ENCODE measurements at places on chromosomes 6 and 20. TPM values are rescaled to one million over a fixed set of nuclear protein-coding genes. Genes with fewer than 3 reads are reported as not detected.
A peak's percentile ranks its signal among the peaks of the same experiment; 100 is the strongest.

DNA sequence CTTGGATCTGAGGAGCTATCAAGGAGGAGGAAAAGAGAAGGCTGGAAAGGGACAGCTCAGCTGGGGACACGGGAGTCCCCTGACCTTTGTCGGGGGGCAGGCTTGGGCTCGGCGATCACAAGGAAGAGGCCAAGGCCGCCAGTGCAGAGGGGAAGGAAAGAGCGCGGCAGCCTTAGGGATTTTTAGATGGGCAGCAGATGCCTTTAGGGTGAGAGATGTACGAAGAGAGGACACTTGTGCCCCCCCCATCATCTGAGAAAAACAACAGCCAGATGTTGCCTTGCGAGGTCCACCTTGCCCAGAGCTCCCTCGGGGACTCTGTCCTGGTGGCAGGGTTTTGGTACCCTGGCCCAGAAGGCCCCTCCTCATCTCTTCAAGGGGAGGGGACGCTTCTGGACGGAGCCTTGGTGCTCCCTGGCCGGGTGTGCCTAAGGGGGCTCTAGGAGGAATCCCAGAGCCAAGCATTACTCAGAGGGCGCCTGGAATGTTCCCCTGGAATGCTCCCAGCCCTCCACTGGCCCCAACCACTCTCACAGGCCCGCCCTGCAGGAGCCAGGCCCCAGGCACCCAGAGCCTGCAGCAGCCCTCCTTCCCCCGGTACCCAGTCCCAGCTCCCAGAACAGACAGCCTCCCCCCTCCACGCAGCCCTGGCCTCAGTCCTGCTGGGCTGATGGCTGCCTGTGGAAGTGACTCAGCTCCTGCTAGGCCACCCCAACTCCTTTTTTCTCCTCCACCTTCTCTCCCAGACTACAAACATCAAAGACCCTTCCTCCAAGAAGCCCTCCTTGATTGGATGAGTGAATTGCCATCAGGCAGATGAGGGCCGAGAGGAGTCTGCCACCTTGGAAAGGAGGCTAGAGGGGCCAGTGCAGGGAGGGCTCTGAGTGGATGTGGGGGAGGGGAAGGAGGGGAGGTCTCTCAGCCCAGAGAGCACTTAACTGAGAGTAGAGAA, 1.8 kb downstream of the ADAM33 start:
- no peak overlapping the region for H3K4me3 ChIP-seq
- no peaks in the 10 kb centered on the region for H3K36me3 ChIP-seq
- peaks cover 9% of the 10 kb centered on the region for H3K27me3 ChIP-seq
- peak overlapping the region; percentile 70 for H3K27ac ChIP-seq

GRCh38 chr20:37841971-37842370, 61.0 kb upstream of the VSTM2L start:
- H3K36me3 ChIP-seq: no peaks in the 10 kb centered on the region
- H3K27me3 ChIP-seq: no peaks in the 10 kb centered on the region
- H3K4me3 ChIP-seq: no peak overlapping the region

GRCh38 chr20:8534368-8535160, 402.5 kb downstream of the PLCB1 start:
- no peaks in the 10 kb centered on the region for H3K27me3 ChIP-seq
- no peak overlapping the region for H3K27ac ChIP-seq
- DNase-seq: no peak
- H3K36me3 ChIP-seq: no peaks in the 10 kb centered on the region
- H3K4me3 ChIP-seq: no peak overlapping the region

DNA sequence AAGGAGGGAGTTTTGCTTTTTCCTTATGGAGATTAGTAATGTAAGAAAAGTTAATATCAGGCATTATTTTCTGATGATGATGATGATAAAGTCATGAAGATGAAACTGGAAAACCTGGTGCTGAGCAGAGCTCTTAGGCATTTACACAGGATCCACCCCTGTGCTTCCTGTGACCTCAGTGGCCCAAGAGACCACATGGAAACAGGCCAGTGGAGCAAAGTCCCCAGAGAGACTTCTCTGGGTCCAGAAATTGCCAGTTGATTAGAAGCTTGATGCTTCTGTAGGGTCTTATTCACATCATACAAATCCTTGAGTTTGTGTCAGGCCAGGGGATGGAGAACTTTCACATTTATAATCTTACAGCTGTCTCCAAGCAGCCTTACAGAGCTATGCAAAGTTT, 46.1 kb downstream of the SLC13A3 start:
- H3K27me3 ChIP-seq: no peaks in the 10 kb centered on the region
- no peak overlapping the region for H3K4me3 ChIP-seq
- H3K4me1 ChIP-seq: no peaks in the 10 kb centered on the region
- no peak overlapping the region for H3K27ac ChIP-seq
- H3K36me3 ChIP-seq: no peaks in the 10 kb centered on the region

DNA sequence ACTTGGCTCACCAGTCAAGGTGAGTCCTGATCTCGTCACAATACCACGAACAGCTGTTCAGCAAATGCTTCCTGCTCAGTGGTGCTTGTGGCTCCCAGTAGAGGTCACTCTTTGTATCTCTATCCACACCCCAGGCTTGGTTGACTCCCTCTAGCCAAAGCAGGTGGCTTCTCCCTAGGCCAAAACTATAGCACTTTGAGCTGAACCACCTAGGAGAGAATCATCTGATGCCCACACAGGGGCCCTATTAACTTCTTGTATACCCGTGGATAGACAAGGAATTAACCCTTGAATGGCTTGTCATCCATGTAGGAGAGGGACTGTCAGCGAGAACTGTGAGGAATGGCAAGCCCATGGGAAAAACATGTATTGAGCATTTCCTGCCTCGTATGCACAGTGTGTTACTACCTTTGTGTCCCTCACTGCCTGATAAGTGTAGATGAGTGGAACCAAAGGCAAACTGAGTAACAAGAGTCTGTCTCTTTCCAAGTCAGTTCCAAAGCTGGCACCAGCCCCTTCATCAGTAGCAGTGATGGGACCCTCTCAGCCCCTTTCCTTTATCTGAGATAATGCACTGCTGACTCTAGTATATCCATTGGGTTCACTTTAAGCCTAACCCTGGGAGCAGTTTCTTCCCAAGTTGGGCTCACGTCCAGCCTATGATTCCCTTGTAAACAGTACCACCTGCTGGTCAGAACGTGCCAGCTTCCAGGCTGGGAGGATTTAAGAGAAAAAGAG, 42.5 kb downstream of the EIF2S2 start:
- DNase-seq: peak; percentile 66
- peak overlapping the region; percentile 59 for H3K27ac ChIP-seq
- no peaks in the 10 kb centered on the region for H3K36me3 ChIP-seq
- no peak overlapping the region for H3K4me3 ChIP-seq

DNA sequence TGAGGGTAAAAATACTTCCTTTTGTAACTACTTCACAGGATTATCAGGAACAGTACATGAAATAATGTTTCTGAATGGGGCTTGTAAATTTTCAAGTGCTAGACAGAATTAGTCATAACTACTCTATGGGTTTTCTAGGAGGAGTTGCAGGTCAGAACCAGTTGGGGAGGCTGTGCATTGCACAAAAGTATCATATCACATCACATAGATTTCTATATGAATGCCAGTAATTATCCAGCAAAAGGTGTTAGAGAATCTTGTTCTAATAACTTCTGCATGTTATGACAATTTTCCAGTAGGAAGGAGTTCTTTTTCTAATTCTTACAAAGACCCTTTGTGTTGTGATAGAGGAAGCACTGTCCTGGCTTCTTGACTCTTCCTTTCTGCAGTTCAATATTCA, 551.6 kb downstream of the COL12A1 start:
- H3K4me3 ChIP-seq: no peak overlapping the region
- no peak overlapping the region for H3K27ac ChIP-seq
- no peaks in the 10 kb centered on the region for H3K4me1 ChIP-seq
- no peak for DNase-seq
- H3K27me3 ChIP-seq: no peaks in the 10 kb centered on the region
- H3K36me3 ChIP-seq: no peaks in the 10 kb centered on the region

DNA sequence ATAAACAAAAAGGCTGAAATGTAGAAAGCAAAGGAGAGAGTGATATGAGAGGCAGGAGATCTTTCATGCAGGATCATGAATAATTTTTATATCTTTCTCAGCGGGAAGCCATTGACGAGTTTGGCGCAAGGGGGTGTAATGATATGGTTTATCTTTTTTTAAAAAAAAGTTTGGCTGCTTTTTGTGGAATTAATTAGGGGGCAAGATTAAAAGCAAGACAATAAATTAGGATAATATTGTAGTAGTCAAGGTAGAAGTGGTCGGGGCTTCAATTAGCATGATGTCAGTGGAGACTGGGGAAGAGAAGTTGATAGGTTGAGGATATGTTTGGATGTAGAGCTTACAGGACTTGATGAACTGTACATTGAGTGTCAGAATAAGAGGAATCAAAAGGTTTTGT, 4.0 kb downstream of the SENP6 start:
- DNase-seq: no peak
- H3K36me3 ChIP-seq: no peaks in the 10 kb centered on the region
- H3K4me3 ChIP-seq: no peak overlapping the region

DNA sequence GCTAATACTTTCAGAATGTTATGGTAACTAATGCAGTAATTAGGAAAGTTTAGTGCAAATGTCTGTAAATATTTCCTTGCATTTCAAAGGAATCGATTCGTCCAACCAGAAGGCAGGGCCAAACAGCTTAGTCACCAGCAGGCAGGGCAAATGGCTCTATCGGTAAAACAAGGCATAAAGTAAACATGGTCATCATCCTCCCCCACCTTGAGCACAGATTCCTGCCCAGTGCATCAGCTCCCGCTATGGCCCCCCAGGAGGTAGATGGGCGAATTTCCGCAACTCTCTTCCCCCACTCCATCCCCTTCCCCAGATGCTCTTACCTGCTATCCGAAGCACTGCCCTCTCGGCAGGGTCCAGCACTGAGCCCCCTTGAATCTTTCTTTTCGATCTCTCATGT, 103.8 kb upstream of the BEND6 start:
- no peak for DNase-seq
- no peaks in the 10 kb centered on the region for H3K27me3 ChIP-seq
- peaks cover 8% of the 10 kb centered on the region for H3K4me1 ChIP-seq
- H3K27ac ChIP-seq: peak overlapping the region; percentile 49
- H3K4me3 ChIP-seq: peak overlapping the region; percentile 52
- no peaks in the 10 kb centered on the region for H3K36me3 ChIP-seq

DNA sequence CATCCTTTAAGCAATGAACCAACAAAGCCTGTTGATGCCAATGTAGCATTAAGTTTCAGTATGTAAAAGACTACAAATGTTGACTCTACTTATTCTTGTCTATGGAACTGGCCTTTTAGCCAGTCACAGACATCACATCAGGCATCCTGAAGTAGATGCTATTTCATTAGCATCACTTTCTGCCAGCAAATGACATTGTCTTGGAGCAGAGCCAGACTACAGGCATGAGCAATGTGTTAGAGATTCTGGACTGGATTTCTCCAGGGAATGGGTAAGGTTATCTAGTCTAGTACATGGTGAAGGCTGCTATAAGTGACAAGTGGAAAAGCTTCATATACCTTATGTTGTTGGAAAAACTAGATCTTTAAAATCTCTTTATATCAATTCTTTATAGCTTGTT, 142.9 kb downstream of the ADGRB3 start:
- no peak for DNase-seq
- H3K27ac ChIP-seq: no peak overlapping the region
- H3K4me1 ChIP-seq: no peaks in the 10 kb centered on the region
- H3K27me3 ChIP-seq: no peaks in the 10 kb centered on the region
- no peaks in the 10 kb centered on the region for H3K36me3 ChIP-seq

DNA sequence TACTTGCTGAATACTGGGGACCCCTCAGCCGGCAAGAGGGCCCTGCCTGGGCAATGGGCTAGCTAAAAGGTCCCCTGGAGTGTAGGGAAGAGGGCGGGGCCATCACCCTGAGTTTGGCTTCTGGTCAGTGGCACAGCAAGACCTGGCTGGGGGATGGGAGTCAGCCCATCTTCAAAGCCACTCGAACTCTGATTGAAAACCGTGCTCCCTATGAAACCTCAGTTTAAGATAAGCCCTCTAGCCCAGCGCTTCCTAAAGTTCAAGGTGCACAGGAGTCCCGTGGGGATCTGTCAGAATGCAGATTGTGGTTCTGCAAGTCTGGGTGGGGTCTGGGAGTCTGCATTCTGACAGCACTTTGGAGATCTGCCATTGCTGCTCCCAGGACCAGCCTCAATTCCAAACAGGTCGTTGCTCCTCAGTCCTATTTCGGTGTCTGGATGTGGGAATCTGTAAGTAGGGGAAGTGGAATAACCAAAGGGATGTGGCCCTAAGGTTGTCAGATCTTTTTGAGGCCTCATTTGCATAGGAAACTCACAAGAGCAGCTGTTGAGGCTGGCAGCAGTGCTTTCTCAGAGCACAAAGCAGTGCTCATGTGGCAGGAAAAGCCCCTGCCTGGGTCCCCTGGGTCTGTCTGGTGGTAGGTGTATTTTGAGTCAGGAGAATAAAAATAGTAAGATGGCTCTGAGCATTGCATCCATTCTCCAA, 85.3 kb upstream of the SCP2D1 start:
- H3K27ac ChIP-seq: no peak overlapping the region
- no peaks in the 10 kb centered on the region for H3K4me1 ChIP-seq
- no peak overlapping the region for H3K4me3 ChIP-seq
- DNase-seq: no peak
- H3K27me3 ChIP-seq: no peaks in the 10 kb centered on the region

- no peak overlapping the region for H3K27ac ChIP-seq
- no peak for DNase-seq
- no peaks in the 10 kb centered on the region for H3K27me3 ChIP-seq
- H3K4me3 ChIP-seq: no peak overlapping the region
- no peaks in the 10 kb centered on the region for H3K4me1 ChIP-seq
Measured at GRCh38 chr6:119440953-119441352, 91.4 kb upstream of the MAN1A1 start.

DNA sequence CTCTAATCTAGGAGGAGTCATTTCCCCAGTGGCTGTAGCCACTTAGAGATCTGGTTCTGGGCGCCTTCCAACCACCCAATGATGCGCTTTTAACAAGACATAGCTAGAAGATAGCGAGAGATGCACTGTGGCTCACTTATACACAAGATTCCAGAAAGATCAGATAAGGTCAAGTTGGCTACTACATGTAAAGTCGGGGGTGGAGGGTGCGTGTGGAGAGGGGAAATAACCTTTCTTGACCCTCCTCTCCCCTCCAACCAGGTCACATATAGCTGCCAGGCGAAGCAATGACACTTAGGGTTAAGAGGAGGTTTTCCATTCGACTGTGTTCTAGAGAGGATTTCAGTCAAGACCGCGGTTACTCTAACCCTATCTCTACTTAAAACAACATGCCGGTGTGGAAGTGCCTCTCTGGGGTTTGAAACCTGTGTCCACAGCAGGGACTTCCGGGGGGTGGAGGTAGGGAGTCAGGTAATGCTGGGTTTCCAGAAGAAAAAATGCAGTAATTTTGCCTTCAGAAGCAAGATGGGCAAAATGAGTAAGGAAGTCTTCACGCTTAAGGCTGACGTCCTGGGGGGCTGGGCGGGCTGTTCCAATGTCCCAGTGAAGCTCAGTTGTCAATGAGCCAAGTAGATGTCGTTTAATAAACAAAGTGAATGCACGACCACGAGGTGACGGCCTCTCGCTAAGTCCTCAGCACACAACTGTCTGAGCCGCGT, 1.8 kb upstream of the SIM1 start:
- peaks cover 6% of the 10 kb centered on the region for H3K4me1 ChIP-seq
- H3K36me3 ChIP-seq: no peaks in the 10 kb centered on the region
- H3K27me3 ChIP-seq: peaks cover 79% of the 10 kb centered on the region
- H3K4me3 ChIP-seq: no peak overlapping the region
- no peak overlapping the region for H3K27ac ChIP-seq

- no peaks in the 10 kb centered on the region for H3K4me1 ChIP-seq
- H3K4me3 ChIP-seq: no peak overlapping the region
- no peak overlapping the region for H3K27ac ChIP-seq
Measured at GRCh38 chr20:54368570-54368969, 106.8 kb upstream of the DOK5 start.

Gene BMP7
- not detected for total RNA-seq

Gene PAK5
- not detected for total RNA-seq

Gene TULP1
- total RNA-seq: not detected

Gene C6orf163
- 0.40 TPM for total RNA-seq

Gene ZBTB9
- 0.89 TPM for total RNA-seq

Gene ZC2HC1B
- not detected for total RNA-seq

Gene PTK7
- 0.33 TPM for total RNA-seq

Gene TRIM40
- not detected for total RNA-seq
